Omental fat pad (tissue), 4 donors: ENCODE measurements at places on chromosomes 16 and 17. TPM values are rescaled to one million over a fixed set of nuclear protein-coding genes. Genes with fewer than 3 reads are reported as not detected.

GRCh38 chr17:74018115-74018514 is 185.4 kb upstream of the RPL38 start:
- DNase-seq = no peak

The PDE6G gene
- total RNA-seq = not detected

The SPN gene
- total RNA-seq = 1.1 TPM

GRCh38 chr17:39098588-39098987 is 52.8 kb downstream of the PLXDC1 start:
- no peak for DNase-seq
